ENCODE measurements at places on chromosomes 11 and 22.

DNA sequence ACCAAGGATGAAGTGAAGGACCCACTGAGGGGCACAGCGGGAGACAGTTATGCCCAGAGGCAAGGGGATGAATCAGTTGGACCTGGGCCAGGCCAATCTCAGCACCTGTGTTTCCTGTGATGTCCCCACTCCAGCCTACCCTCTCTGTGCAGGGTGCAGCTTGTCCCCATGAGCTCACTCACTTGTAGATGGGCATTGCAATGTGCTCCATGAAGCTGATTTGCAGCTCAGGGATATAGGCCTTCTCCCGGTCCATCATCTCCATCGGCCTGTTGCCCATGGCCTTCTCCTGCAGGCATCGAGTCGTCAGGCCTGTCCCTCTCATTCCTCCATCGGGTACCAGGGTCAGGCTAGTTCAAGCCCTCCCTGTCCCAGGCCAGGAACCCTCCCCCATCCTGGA is 96.2 kb downstream of the PDE2A start:
- DNase-seq: no peak

GRCh38 chr22:17783312-17783711 is 9.0 kb upstream of the BID start:
- DNase-seq: no peak

GRCh38 chr11:47766509-47767227 is 473 bp downstream of the FNBP4 start:
- DNase-seq: peak; percentile 64

- DNase-seq: no peak
Measured at GRCh38 chr11:33940538-33940815, 48.6 kb upstream of the LMO2 start.

- DNase-seq: no peak
Measured at GRCh38 chr11:91608677-91609076, 615.9 kb upstream of the FAT3 start.

GRCh38 chr11:80441821-80442220 is 1001.0 kb upstream of the TENM4 start:
- DNase-seq: no peak

GRCh38 chr11:75445315-75445953 is 12.4 kb upstream of the KLHL35 start:
- DNase-seq: peak; percentile 64

DNA sequence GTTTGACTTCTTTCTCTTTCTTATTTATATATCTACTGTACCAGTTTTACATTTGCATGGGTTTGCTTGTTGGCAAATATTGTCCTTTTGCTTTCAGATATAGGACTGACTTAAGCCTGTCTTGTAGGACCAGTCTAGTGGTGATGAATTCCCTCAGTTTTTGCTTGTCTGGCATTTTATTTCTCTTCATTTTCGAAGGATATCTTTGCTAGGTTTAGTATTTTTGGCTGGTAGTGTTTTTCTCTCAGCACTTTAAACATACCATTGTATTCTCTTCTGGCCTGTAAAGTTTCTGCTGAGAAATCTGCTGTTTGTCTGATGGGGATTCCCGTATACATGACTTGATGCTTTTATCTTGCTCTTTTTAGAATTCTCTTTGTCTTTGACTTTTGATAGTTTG is 14.2 kb upstream of the ZBED5 start:
- DNase-seq: no peak

GRCh38 chr11:48013269-48013901 is 33.0 kb downstream of the PTPRJ start:
- no peak for DNase-seq

- no peak for DNase-seq
Measured at GRCh38 chr11:134517621-134518293, 105.7 kb upstream of the B3GAT1 start.

- no peak for DNase-seq
Measured at GRCh38 chr22:31898926-31899325, 45.4 kb upstream of the YWHAH start.

DNA sequence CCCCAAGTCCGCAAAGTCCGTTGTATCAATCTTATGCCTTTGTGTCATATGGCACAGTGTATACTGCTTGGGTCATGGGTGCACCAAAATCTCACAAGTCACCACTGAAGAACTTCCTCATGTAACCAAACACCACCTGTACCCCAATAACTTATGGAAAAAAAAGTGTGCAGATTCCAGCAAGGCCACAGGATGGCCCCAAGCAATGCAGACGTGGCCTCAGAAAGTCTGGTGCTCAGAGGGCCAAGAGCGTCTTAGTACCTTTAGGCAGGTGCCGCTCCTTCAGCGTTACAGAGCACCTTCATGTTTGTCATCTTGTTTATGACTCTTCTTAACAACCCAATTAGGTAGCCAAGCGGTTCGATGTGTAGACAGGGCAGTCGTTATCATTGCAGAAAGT is 65.3 kb downstream of the PRDM11 start:
- no peak for DNase-seq

DNA sequence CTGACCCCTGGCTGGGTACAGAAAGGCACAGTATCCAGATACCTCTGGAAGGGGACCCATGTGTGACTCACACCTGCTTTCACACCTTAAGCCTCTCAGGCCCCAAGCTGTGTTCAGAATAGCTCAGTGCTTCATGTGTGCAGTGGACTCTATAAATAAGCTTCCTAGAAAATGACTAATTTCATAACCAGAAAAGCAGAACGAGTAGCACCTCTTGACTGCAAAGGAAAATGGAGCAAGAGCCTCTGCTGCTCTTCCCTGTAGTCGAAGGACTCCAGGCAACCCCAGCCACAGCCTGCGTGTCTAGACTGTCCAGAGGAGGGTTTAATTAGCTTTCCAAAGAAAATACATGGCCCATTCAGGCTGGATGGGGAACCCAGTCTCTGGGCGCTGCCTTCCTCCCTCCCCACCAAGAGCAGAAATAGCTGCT is 23.1 kb downstream of the PTPN5 start:
- no peak for DNase-seq

DNA sequence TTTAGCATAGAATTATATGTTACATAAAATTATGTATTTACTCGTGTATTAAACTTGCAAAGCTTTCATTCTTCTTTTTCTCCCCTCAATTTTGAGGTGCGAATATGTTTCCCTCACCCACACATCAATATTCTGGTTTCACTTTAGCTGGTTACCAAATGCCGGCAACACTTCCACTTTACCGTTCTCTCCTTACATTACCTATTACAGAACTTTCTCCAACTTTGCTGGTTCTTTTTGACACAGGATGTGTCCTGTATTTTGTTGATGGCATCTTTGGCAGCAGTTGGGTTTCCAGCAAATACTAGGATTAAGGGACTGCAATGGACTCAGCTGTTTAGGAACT is 84.9 kb downstream of the PRR5L start:
- no peak for DNase-seq

DNA sequence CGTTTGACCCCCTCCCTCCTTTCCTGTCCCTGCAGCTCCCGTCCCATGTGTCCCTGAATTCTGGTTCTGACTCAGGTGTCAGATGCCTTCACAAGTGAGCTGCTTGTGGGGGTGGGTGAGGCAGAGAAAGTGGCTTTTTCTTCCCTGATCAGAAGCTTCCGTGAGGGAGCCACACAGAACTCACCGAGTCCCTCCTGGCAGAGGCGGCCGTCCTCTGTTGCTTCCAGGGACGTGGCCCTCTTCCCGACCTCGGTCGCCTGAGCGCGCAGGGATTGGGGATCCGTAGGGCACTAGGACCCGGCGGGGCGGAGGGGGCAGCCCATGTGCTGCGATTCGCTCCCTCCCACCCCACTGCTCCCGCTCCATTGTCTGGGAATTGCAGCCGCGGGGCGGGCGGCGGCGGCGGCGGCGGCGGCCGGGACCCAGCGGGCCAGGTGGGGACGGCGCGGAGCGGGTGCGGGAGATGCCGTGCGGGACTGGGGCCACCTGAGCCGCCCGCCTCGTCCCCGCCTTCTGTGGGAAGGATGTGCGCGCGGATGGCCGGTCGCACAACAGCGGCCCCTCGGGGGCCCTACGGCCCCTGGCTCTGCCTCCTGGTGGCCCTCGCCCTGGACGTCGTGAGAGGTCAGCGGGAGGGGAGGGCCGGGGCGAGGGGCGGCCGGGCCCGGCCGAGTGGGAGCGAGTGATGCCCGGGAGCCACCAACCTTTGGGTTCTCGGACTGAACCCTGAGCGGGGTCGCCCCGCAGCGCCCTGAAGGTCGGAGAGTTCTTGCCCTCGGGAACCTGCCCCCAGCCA is at the start of gene TMEM132A:
TSS of gene TMEM132A (plus strand) at position 351 of the 796 bp plus-strand sequence. CDS start at position 525, 174 bp downstream.
- DNase-seq: no peak

DNA sequence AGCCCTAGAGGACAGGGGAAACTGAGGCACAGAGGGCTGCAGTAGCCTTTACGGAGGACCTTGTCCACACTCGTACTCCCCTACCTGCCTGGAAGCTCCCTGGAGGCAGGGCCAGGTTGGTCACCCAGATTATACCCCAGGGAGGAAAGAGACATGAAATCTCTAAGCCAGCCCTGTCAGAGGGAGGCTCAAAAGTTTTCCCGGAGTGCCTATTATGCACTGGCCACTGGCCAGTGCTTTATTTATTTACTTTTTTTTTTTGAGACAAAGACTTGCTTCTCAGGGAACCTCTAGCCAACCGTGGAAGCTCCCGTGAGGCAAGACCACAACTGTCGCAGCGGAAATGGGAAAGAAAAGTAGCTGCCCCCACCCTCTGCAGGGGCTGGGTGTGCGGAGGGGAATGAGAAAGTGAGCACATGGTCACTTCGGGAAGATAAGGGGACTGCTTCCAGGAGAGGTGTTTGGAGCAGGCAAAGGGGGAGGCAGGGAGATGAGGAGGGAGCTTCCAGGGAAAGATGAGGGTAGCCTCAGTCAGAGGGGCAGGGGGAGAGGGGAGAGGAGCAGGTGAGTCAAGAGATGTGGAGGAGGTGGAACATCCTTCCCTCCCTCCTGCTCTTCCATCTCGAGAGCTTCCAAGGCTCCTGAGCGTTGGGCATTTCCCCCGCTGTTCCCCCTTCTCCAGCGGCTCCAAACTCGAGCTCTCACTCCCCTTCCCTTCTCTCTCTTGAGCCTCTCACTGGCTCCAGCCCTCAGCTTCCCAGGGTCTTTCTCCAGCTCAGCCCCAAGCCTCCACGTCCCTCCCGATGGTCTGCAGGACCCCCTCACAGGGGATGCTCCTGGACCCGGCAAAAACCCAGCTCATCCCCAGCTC is 4.3 kb downstream of the IL2RB start:
- no peak for DNase-seq

All from stimulated activated CD8-positive, alpha-beta memory T cell treated with anti-CD3 and anti-CD28 coated beads, Interleukin-4, amount 100 ng/mL, for 24 hours (primary cell).